AG08396 (cell line): ENCODE measurements at places on chromosomes 1 and 21.

GRCh38 chr1:117008656-117009055 lies 7.1 kb downstream of the CD101 start:
- DNase-seq = no peak

DNA sequence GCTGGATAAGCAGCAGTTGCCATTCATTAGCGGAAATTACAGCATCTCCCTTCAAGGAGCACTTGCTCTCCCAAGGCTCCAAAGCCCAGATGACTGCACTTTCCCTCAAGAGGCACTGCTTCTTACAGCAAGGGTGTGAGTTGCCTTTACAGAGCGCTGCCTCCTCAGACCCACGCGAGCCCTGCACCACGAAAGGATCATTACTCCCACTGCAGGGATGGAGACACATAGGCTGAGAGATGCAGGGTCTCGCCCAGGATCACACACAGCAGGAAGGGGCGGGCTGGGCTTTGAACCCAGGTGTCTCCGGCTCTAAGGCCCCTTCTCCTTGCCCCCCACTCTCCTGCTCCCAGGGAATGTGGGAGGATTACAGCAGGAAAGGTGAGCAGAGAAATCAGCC lies 405.5 kb downstream of the MATN1 start:
- no peak for DNase-seq

- no peak for DNase-seq
Observed at GRCh38 chr21:34552360-34553098, 40.5 kb upstream of the KCNE1 start.

- DNase-seq = no peak
Observed at GRCh38 chr1:12148958-12149790, 17.6 kb upstream of the TNFRSF1B start.

- no peak for DNase-seq
Observed at GRCh38 chr1:202158810-202159533, 1.4 kb downstream of the PTPN7 start.

- DNase-seq = no peak
Observed at GRCh38 chr1:182968836-182969734, 16.1 kb upstream of the SHCBP1L start.

GRCh38 chr1:87826681-87827251 lies 498.1 kb downstream of the LMO4 start:
- peak; percentile 66 for DNase-seq

DNA sequence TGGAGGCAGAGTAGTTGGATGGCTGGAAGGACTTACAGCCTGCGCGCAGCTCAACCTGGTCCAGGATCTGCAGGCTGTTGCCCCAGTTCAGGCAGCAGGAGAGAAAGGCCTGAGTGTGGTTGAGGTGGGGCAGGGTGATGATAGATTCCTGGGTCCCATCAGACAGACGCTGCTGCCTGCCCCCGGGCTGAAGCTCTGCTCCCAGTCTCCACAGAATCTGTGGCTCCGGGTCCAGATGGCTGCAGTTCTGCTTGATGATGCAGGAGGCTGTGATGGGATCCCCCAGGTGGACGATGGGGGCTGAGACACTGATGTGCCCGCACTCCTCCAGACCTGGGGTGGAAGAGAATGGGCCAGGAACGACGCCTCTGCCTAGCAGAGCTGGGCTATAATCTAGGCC lies 7.4 kb downstream of the CSF3R start:
- DNase-seq = no peak

DNA sequence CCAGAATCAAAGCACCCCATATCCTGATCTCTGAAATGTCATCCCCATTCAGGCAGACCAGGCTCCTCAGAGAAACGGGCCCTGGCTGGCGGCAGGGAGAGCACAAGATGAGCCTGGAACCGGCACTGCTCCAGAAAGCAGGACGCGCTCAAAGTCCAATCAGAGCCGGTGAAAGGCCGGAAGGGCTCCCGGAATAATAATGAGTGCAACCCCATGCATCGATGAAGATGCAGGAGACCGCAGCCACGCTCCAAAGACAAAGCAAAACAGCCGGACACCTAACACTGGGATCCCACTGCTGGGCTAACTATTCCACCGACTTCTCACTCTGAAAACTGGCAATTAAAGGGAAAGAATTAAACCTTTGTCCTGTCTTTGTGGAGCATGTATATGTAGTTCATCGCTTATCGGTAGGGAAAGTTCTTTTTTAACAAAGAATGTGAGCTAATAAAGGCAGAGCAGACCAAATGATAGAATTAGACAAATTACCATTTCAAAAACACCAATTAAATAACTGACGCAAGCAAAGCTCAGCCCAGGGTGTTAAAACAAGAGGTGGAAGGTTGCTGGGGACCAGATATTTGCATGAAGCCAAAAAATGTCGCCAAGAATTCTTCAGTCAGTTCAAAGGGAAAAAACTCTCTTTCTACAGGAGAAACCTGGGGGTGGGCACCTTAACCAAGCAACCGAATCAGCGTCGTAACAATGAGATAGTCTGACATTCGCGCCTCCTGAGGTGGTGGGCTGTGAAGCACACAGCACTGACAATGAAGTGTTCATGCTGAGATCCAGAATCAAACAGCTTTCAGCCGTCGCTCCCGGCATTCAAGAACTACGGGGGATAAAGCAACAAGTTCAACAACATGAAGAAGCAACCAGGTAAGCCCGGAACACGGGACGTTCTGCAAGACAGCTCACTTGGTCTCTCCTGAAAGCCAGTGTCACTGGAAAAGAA lies 95.2 kb downstream of the NPHP4 start:
- DNase-seq = no peak

DNA sequence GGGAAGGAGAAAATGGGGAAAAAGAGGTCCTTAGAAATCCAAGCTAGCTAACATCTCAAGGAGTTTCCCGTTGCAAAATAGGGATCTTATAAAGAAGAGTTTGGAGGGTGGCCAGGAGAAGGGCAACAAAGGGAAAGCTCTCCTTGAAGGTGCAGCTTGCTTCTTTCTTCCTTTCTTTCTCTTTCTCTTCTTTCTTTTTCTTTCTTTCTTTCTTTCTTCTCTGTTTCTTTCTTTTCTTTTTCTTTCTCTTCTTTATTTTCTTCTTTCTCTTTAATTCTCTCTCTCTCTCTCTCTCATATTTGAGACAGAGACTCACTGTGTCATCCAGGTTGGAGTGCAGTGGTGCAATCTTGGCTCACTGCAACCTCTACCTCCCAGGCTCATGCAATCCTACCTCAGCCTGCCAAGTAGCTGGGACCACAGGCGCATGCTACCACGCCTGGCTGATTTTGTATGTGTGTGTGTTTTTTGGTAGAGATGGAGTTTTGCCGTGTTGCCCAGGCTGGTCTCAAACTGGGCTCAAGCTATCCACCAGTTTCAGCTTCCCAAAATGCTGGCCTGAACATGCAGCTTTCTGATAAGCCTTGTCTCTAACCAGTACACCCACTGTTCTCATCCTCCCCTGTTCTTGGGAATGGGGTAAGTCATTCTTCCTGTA lies 44.4 kb downstream of the RNF11 start:
- no peak for DNase-seq
